ENCODE measurements at places on chromosomes 16 and 17. TPM values are rescaled to one million over a fixed set of nuclear protein-coding genes. Genes with fewer than 3 reads are reported as not detected.

The C1QTNF1 gene
- 208 TPM for total RNA-seq

The RAB26 gene
- 2.0 TPM for total RNA-seq

The KRT33A gene
- not detected for total RNA-seq

The RPL19 gene
- 2,471 TPM for total RNA-seq

The HERPUD1 gene
- total RNA-seq: 96.3 TPM

The PRSS27 gene
- 0.92 TPM for total RNA-seq

The HBZ gene
- not detected for total RNA-seq

The SPNS3 gene
- total RNA-seq: not detected

The CES4A gene
- total RNA-seq: 1.3 TPM

The KRTAP9-8 gene
- total RNA-seq: not detected

The VTN gene
- total RNA-seq: 0.53 TPM

The ADAP2 gene
- total RNA-seq: 0.79 TPM

The ORC6 gene
- total RNA-seq: 10.8 TPM

The APOBR gene
- total RNA-seq: not detected

The ARHGAP27 gene
- 2.4 TPM for total RNA-seq

The EXOC3L1 gene
- 0.25 TPM for total RNA-seq

The CD300LB gene
- not detected for total RNA-seq

The CIBAR2 gene
- total RNA-seq: not detected

The ABCC11 gene
- 0.26 TPM for total RNA-seq

The LDHD gene
- total RNA-seq: 0.31 TPM

The OSGIN1 gene
- total RNA-seq: 2.2 TPM

The LPO gene
- not detected for total RNA-seq

The ZNF319 gene
- total RNA-seq: 3.0 TPM

The CACNG4 gene
- not detected for total RNA-seq

The SLC16A11 gene
- not detected for total RNA-seq

The CCL7 gene
- total RNA-seq: 0.19 TPM

The MEFV gene
- total RNA-seq: under 0.01 TPM

The PIK3R5 gene
- total RNA-seq: 0.26 TPM

The CD68 gene
- total RNA-seq: 75.6 TPM

The HSPB9 gene
- total RNA-seq: not detected

The AOC2 gene
- total RNA-seq: 0.40 TPM

The SLC2A4 gene
- 0.19 TPM for total RNA-seq

The PKMYT1 gene
- total RNA-seq: 5.9 TPM

The TP53TG3 gene
- total RNA-seq: 0.25 TPM

The UBALD2 gene
- total RNA-seq: 3.4 TPM

The ADGRG3 gene
- total RNA-seq: not detected

The HLF gene
- 3.7 TPM for total RNA-seq

The PTRH2 gene
- total RNA-seq: 30.8 TPM

The CCL8 gene
- not detected for total RNA-seq

The TMEM92 gene
- not detected for total RNA-seq

The PARD6A gene
- total RNA-seq: 3.4 TPM

Measured in aortic smooth muscle cell (primary cell).